ENCODE measurements at places on chromosomes 3 and 15.

DNA sequence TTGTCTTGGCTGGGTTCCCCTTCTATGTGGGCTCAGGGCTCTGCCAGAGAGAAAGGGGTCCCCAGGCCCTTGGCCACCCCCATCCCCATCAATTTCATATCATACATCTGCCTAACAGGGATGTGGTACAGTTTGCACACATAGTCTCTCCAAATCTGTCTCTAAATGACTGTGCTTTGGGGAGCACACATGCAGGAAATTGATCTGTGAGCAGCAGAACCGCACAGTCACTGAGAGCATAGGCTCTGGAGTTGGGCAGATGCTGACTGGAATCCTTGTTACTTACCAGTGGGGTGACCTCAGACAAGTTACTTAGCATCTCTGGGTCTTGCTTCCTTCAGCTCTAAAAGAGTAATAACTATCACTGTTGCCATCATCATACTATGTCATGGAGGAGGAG, 273.9 kb downstream of the ABHD5 start:
- DNase-seq, result no peak

- DNase-seq, result no peak
Measured at GRCh38 chr3:30017901-30018300, 588.5 kb upstream of the TGFBR2 start.

DNA sequence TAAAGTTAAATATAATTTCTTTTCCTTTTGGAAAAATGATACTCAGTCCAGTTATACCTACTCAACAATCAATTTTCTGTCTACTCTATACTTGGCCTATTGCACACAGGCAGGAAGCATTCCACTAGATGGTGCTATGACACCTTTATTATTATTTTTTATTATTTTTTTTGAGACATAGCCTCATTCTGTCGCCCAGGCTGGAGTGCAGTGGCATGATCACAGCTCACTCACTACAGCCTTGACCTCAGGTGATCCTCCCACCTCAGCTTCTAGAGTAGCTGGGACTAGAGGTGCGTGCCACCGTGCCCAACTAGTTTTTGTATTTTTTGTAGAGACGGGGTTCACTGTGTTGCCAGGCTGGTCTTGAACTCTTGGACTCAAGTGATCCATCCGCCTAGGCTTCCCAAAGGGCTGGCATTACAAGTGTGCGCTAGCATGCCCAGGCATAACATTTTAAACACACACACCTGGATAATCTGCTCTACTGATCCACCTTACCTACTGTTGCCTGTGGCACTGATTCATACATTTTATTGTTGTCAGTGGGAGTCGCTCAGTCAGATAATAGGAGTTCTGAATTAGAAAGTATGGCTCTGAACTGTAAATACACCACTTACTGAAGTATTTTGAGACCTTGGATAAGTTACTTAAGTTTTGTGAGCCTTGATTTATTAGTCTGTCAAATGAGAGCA, 56.2 kb downstream of the EIF3J start:
- DNase-seq, result no peak

DNA sequence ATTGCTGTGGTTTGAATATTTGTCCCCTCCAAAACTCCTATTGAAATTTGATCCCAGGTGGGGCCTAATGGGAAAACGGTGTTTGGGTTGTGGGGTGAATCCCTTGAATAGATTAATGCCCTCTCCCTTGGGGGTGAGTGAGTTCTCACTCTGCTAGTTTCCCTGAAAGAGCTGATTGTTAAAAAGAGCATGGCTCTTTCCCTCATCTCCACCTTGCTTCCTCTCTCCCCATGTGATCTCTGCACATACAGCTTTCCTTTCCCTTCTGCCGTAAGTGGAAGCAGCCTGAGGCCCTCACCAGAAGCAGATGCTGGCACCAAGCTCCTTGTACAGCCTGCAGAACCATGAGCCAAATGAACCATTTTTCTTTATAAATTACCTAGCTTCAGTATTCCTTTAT, 394.9 kb upstream of the WNT5A start:
- DNase-seq, result no peak

Measured in NCI-H510A (cell line).